ENCODE measurements at places on chromosomes 6 and 20. TPM values are rescaled to one million over a fixed set of nuclear protein-coding genes. Genes with fewer than 3 reads are reported as not detected.

GRCh38 chr20:54555150-54555549, 79.8 kb downstream of the DOK5 start:
- H3K4me1 ChIP-seq = no peaks in the 10 kb centered on the region
- no peaks in the 10 kb centered on the region for H3K36me3 ChIP-seq
- H3K27ac ChIP-seq = no peak overlapping the region
- no peak overlapping the region for H3K4me3 ChIP-seq

DNA sequence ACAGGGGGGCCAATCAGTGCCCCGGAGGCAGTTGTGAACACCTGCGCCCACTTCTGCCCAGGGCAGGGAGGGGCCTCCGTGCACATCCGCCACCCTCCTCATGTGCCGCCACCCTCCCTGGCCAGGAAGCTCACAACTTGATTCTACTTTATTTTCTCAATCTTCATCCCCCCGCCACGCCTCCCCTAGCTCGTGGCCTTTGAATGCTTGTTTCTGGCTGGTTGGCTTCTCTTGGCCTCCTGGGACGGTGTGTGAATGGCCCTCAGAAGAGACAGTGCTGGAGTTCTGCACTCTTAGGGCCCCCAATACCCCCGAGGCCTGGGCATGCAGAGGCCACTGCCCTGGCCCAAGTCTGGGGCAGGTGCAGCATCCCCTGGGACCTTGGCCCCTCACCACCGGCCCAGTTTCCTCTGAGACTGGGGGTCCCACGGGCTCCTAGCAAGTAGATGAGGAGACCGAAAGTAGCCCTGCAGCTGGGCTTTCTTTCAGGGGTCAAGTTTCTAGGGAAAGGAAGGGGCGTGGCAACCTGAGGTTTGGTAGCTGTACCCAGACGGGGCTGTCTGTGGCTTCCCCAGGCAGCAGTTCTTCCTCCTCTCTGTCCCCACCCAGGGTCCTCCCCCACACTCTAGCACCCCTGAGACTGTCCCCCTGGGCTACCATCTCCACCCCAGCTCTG, 1.3 kb downstream of the RGS19 start:
- peaks cover 20% of the 10 kb centered on the region for H3K4me1 ChIP-seq
- no peak overlapping the region for H3K4me3 ChIP-seq
- no peak overlapping the region for H3K27ac ChIP-seq
- no peaks in the 10 kb centered on the region for H3K36me3 ChIP-seq
- H3K27me3 ChIP-seq = peaks cover 9% of the 10 kb centered on the region
- peak; percentile 76 for DNase-seq

GRCh38 chr6:111361648-111362047, 121.4 kb downstream of the REV3L start:
- H3K4me3 ChIP-seq = no peak overlapping the region
- no peak overlapping the region for H3K27ac ChIP-seq
- H3K4me1 ChIP-seq = peaks cover 2% of the 10 kb centered on the region
- no peaks in the 10 kb centered on the region for H3K27me3 ChIP-seq

DNA sequence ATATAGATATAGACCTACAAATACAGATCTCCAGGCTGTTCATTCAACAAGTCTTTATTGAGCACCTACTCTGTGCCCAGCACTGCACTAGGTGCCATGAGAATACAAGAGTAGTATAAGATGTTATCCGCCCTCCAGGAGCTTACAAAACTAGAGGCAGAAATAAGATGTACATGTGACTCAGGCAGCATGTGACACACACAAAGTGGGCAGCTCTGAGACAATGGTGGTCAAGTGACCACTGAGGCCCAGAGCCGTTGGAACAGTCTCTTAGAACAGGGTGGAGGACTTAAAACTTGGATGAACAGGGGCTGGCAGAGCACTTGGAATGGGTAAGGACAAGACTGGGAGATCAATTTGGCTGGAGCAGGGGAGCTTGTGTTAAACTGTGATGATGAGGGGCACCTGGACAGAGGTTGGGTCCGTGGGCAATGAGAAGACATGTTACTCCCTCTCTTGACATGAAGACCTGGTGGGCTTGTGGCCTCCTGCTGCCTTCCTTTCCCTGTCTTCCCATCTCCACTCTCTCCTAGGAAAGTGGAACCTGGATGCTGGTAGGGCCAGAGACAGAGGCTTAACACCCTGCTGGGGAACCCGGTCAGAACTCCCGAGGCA, 21.2 kb downstream of the TRIM15 start:
- H3K36me3 ChIP-seq = peaks cover 29% of the 10 kb centered on the region
- no peak overlapping the region for H3K4me3 ChIP-seq
- no peaks in the 10 kb centered on the region for H3K27me3 ChIP-seq
- H3K27ac ChIP-seq = no peak overlapping the region

DNA sequence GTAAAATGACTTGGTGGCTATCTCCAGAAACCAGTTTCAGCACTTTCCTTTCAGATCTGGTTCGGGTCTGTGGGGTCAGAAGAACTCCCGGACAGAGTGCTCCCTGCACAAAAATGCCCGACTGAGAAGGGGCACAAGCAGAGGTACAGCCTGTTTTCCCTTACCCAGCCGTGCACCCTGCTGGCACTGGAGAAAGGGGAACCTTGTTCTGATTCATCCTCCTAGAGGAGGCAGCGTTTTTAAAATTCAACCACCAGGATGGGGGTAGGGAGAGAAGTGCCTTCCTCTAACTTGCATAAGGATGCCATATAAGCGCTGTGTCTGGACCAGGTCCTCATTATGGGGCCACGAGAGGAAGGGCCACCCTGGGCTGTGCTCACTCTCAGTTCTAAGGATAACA, 17.6 kb downstream of the RIMS4 start:
- peaks cover 65% of the 10 kb centered on the region for H3K27me3 ChIP-seq
- no peak for DNase-seq
- no peaks in the 10 kb centered on the region for H3K4me1 ChIP-seq
- no peak overlapping the region for H3K4me3 ChIP-seq
- H3K27ac ChIP-seq = no peak overlapping the region

GRCh38 chr6:133889557-133890403, 867 bp downstream of the TCF21 start:
- no peaks in the 10 kb centered on the region for H3K4me1 ChIP-seq
- no peak overlapping the region for H3K4me3 ChIP-seq
- H3K36me3 ChIP-seq = no peaks in the 10 kb centered on the region

- no peaks in the 10 kb centered on the region for H3K4me1 ChIP-seq
- no peak overlapping the region for H3K4me3 ChIP-seq
- H3K27ac ChIP-seq = no peak overlapping the region
- no peak for DNase-seq
- no peaks in the 10 kb centered on the region for H3K36me3 ChIP-seq
Observed at GRCh38 chr6:135640048-135640447, 142.5 kb upstream of the AHI1 start.

GRCh38 chr6:150685860-150686259, 86.2 kb downstream of the PLEKHG1 start:
- H3K4me1 ChIP-seq = no peaks in the 10 kb centered on the region
- H3K27me3 ChIP-seq = no peaks in the 10 kb centered on the region
- DNase-seq = peak; percentile 79
- H3K36me3 ChIP-seq = no peaks in the 10 kb centered on the region

GRCh38 chr6:32839356-32839755, 817 bp upstream of the TAP2 start:
- H3K27ac ChIP-seq = no peak overlapping the region
- no peak overlapping the region for H3K4me3 ChIP-seq
- DNase-seq = no peak
- H3K36me3 ChIP-seq = no peaks in the 10 kb centered on the region
- no peaks in the 10 kb centered on the region for H3K4me1 ChIP-seq

GRCh38 chr6:55212156-55212555, 37.8 kb downstream of the HCRTR2 start:
- H3K36me3 ChIP-seq = no peaks in the 10 kb centered on the region
- H3K27me3 ChIP-seq = no peaks in the 10 kb centered on the region
- no peaks in the 10 kb centered on the region for H3K4me1 ChIP-seq
- no peak for DNase-seq

GRCh38 chr20:20552076-20552475, 160.4 kb downstream of the RALGAPA2 start:
- no peak for DNase-seq
- no peak overlapping the region for H3K27ac ChIP-seq
- no peaks in the 10 kb centered on the region for H3K36me3 ChIP-seq
- no peaks in the 10 kb centered on the region for H3K27me3 ChIP-seq

- H3K4me1 ChIP-seq = peaks cover 9% of the 10 kb centered on the region
- no peak for DNase-seq
- no peaks in the 10 kb centered on the region for H3K27me3 ChIP-seq
- H3K4me3 ChIP-seq = no peak overlapping the region
- H3K27ac ChIP-seq = no peak overlapping the region
Observed at GRCh38 chr6:75778757-75779156, 29.7 kb downstream of the MYO6 start.

GRCh38 chr6:43951756-43952675, 175.2 kb downstream of the MRPL14 start:
- peak overlapping the region; percentile 33 for H3K27ac ChIP-seq
- DNase-seq = peak; percentile 80
- H3K4me3 ChIP-seq = no peak overlapping the region
- H3K4me1 ChIP-seq = peaks cover 39% of the 10 kb centered on the region

DNA sequence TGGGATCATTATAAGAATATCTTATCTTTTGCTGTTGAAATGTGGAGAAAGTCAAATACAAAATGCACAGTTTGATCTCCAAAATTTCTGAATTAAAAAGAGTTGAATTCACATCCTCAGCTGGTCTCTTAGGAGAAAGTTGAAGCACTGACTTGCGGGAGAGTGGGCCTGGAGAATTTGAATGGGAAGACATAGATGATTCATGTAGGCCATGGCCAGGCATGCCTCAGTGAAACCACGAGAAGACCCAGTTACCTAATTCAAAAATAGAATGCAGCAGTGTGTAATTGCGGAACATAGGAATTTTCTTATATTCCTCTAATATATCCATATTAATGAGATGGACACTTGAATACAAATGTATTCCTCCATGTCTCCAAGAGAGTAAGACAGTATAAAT, 53.0 kb upstream of the DTNBP1 start:
- no peak overlapping the region for H3K27ac ChIP-seq
- no peaks in the 10 kb centered on the region for H3K4me1 ChIP-seq
- H3K36me3 ChIP-seq = no peaks in the 10 kb centered on the region
- no peak overlapping the region for H3K4me3 ChIP-seq
- no peak for DNase-seq

DNA sequence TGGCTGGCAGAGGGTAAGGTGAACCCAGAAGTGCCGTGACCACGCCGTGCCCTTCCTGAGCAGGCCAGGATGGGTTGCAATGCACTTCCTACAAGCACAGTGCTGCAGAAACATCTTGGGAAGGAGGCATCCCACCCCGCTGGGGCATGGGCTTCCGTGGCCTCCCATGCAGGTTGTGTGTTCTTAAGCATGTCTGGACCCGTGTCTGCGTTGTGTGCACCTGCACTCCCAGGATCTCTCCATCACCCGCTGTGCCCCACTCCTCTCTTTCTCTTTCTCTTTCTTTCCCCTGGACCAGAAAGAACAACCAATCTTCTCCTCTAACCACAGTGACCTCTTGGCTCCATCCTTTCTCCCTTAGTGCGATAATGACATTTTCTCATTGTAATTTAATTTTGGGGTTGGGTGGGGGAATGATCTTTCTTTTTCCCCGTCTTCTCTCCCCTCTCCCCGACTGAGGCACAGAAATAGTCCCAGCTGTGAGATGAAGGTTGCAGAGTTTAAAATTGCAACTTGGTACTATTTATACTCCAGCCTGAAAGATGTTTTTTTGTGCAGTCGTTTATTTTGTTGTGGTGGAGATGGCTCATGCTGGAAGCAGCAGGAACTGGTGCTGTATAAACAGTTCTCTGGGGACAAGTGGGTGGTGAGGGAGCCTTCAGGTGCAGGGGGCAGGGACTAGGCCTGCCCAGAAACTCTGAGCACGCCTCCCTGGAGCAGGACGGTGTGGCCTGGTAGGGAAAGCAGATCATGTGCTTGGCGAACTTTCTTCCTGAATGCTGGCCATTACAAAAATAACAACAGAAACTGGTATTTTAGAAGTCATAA, 20.5 kb downstream of the BCAS4 start:
- no peak for DNase-seq
- no peaks in the 10 kb centered on the region for H3K27me3 ChIP-seq
- H3K4me1 ChIP-seq = no peaks in the 10 kb centered on the region
- no peak overlapping the region for H3K27ac ChIP-seq
- H3K4me3 ChIP-seq = no peak overlapping the region

GRCh38 chr6:90471263-90471662, 115.6 kb downstream of the MAP3K7 start:
- DNase-seq = no peak
- H3K27me3 ChIP-seq = no peaks in the 10 kb centered on the region

- H3K27me3 ChIP-seq = peaks cover 10% of the 10 kb centered on the region
- peak; percentile 6 for DNase-seq
- H3K4me3 ChIP-seq = no peak overlapping the region
- H3K36me3 ChIP-seq = no peaks in the 10 kb centered on the region
- H3K27ac ChIP-seq = no peak overlapping the region
Observed at GRCh38 chr20:16712511-16712947, 17.3 kb upstream of the SNRPB2 start.

DNA sequence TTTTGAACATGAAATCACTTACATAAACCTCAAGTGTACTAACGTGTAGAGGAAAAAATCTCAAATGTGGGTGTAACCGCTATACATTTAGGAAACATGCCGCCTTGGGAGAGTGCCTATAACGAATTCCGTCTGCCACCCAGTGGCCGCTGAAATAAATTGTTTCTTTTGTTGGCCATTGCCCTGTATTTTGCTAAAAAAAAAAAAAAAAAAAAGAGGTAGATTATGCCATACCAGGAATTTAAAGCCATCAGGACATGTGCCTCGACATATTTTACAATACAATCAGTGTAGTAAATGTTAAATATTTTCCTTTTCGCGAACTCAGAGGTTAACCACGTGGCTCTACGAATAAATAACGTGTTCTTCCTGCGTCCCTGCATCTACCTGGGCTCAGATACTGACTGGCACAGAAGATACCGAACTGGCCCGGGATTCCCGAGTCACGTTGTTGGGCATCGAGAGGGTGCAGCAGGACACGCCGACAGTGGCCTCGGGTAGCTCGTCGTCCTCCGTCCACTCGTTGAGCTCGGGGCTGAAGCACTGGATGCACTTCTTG, 14.3 kb downstream of the KLHL31 start:
- no peak overlapping the region for H3K4me3 ChIP-seq
- no peaks in the 10 kb centered on the region for H3K36me3 ChIP-seq
- no peaks in the 10 kb centered on the region for H3K27me3 ChIP-seq

- no peak for DNase-seq
- no peak overlapping the region for H3K27ac ChIP-seq
- H3K27me3 ChIP-seq = no peaks in the 10 kb centered on the region
- no peaks in the 10 kb centered on the region for H3K36me3 ChIP-seq
Observed at GRCh38 chr6:25615471-25615870, 36.5 kb upstream of the SCGN start.

- H3K27me3 ChIP-seq = no peaks in the 10 kb centered on the region
- no peaks in the 10 kb centered on the region for H3K4me1 ChIP-seq
- no peaks in the 10 kb centered on the region for H3K36me3 ChIP-seq
- H3K4me3 ChIP-seq = no peak overlapping the region
- H3K27ac ChIP-seq = no peak overlapping the region
Observed at GRCh38 chr6:87334683-87335082, 5.6 kb upstream of the GJB7 start.

Gene PRL
- 2.1 TPM for total RNA-seq

Gene WFDC13
- total RNA-seq = not detected

Gene FOXP4
- total RNA-seq = 10.3 TPM

Gene PPIL6
- total RNA-seq = not detected

Gene ADGB
- 0.43 TPM for total RNA-seq

Gene TMEM217
- 0.73 TPM for total RNA-seq

Gene CST2
- not detected for total RNA-seq

Gene PGC
- total RNA-seq = not detected

Gene SCUBE3
- 0.36 TPM for total RNA-seq

Gene UNC93A
- total RNA-seq = not detected

Gene DEFB125
- not detected for total RNA-seq

Gene SLC4A11
- 16.4 TPM for total RNA-seq

All from SJCRH30 (cell line).